RPMI7951 (cell line): ENCODE measurements at places on chromosomes 3 and 15. TPM values are rescaled to one million over a fixed set of nuclear protein-coding genes. Genes with fewer than 3 reads are reported as not detected.

Gene ATP2C1
- total RNA-seq = 62.5 and 67.1 TPM in 2 replicates

DNA sequence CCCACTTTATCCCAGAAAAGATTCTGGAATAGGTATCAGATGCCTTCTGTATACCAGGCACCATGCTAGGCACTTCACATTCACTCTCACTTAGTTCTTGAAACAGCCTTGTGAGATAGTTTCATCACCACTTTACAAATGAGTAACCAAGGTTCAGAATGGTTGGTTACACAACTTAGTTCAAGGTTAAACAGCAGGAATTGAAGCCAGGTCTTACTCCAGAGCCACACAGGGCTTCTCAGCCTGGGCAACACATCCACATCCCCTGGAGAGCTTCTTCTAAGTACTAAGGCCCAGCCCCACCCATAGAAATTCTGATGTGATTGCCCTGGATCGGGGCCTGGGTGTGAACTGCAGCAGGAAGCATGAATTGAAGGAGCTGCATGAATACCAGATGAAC lies 18.6 kb downstream of the WHAMM start:
- DNase-seq = no peak

DNA sequence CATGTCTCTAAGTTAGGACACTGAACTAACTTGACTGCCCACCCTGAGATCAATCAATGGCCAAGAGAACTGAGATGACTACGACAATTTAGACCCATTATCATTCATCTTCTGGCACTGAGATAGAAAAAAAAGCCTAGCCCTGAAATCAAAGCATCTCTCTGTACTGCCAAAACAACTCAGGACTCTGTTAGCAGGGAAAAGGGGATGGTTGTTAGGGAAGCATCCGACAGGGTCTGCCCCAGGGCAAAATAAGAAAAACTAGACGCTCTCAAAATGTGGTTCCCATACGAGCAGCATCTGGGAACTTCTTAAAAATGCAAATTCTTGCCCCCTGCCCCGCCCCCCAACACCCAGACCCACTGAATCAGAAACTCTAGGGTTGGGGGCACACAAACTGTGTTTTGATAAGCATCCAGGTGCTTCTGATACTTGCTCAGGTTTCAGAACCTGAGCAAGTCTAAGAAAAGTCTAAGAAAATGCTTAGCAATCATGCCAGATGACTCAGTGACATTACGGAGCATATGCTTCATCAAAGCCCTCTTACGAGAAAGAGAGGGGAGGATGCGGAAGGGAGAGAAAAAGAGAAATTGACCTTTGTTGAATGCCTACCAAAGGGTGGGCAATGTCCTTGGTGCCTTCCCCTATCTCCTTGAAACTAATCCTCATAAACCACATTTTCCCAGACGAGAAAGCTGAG lies 172.8 kb upstream of the HES1 start:
- peak; percentile 74 for DNase-seq

Gene SCAMP5
- total RNA-seq = 4.0 and 4.4 TPM in 2 replicates

Gene RETNLB
- not detected in 2 replicates for total RNA-seq

Gene C3orf52
- total RNA-seq = 6.4 and 7.4 TPM in 2 replicates

Gene GTF2A2
- 106 and 121 TPM in 2 replicates for total RNA-seq
